Left renal pelvis (tissue), 4 donors: ENCODE measurements at places on chromosomes 2 and 18. TPM values are rescaled to one million over a fixed set of nuclear protein-coding genes. Genes with fewer than 3 reads are reported as not detected.
A peak's percentile ranks its signal among the peaks of the same experiment; 100 is the strongest.

DNA sequence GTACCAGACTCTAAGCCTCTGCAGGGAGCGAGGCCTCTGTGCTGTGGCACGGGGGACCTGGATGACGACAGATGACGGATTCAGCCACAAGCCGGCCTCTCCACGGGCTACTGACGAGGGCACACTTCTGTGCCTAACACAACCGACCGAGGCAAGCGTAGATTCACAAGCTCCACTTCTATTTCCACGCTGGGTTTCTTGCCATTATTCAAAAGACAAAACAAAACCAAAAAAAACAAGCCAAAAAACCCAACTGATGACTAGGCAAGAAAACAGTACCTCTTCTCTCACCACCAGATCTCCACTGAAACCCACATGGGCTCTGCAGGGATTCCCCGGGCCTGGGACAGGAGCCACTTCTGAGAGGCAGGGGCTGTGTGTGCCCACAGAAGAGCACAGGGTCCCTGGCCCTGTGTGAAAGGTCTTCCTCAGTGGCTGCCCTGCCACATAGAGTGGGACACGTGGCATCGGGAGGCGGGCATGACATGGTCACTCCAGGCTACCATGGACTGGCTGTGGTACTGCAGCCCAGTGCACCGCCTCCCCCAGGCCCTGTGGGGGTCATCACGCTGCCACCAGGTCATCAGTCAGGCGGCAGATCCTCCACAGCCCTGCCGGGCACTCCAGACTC, 254.7 kb downstream of the HDAC4 start:
- DNase-seq: no peak

- DNase-seq: no peak
Measured at GRCh38 chr2:186950694-186951093, 101.7 kb upstream of the ZSWIM2 start.

- peak; percentile 53 for DNase-seq
Measured at GRCh38 chr2:178194600-178195389, 483 bp downstream of the OSBPL6 start.

DNA sequence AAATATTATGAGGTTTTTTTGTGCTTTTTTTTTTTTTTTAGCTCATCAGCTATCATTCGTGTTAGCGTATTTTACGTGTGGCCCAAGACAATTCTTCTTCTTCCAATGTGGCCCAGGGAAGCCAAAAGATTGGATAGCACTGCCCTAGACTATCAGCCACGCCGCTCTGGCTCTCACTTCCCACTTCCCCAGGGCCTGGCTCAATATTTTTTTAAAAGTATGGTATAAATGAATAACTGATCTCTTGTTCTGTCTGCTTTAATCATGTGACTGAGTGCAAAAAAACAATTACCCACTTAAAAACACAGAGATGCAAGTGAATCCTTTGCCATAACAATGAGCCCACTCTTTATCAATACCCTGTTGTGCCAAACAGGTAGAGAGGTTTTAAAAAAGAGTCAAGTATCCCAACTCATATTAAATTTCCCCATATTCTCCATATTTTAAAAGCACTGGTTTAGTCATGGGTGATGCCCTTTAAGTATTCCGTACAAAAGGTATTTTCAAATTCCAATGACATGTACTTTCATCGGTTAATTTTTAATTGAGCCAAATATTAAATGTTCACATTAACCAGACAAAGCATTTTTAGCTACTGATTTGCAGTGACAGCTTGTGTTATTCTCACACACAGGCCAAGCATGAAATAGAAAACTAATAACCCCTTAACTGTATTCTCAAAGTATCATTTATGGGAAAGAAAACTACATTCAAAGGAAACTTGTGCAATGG, 12.6 kb downstream of the BCL2 start:
- no peak for DNase-seq

GRCh38 chr2:240520974-240521350, 36.8 kb downstream of the ANKMY1 start:
- no peak for DNase-seq

- no peak for DNase-seq
Measured at GRCh38 chr2:233758849-233759248, 1.2 kb upstream of the UGT1A1 start.

- no peak for DNase-seq
Measured at GRCh38 chr2:38438883-38439612, 62.0 kb upstream of the ATL2 start.

DNA sequence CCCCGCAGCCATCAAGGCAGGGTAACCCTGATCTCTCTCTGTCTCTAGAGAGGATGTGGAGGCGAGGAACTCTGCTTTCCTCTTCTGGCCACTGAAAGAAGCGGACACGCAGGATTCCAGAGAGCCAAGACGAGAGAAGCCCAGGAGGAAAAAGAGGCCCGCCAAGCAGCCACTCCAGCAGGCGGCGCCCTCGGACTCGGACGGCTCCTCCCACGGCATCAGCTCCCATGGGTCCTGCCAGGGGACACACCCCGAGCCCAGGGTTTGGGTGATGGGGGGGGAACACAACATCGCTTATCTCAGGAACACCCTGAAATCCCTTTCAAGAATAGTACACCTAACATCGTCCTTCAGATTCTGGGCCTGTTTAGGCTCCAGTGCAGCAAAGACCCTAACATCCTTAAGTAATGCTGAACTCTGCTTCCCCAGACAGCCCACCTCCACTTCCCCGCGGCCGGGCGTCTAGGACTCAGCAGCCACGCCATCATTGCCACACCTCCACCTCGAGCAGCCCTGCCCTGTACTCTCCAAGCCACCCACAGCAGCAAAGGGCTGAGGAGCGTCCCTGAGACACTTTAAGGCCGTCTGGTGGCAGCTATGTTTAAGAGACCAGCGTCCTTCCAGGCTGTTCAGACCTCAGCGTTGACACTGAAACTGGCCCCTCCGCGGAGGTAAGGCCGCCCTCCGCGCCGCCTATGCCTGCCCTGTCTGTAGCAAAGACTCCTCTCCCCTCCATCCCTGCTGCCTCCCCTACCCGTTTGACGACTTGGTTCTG, 34.3 kb upstream of the CNGA3 start:
- no peak for DNase-seq

DNA sequence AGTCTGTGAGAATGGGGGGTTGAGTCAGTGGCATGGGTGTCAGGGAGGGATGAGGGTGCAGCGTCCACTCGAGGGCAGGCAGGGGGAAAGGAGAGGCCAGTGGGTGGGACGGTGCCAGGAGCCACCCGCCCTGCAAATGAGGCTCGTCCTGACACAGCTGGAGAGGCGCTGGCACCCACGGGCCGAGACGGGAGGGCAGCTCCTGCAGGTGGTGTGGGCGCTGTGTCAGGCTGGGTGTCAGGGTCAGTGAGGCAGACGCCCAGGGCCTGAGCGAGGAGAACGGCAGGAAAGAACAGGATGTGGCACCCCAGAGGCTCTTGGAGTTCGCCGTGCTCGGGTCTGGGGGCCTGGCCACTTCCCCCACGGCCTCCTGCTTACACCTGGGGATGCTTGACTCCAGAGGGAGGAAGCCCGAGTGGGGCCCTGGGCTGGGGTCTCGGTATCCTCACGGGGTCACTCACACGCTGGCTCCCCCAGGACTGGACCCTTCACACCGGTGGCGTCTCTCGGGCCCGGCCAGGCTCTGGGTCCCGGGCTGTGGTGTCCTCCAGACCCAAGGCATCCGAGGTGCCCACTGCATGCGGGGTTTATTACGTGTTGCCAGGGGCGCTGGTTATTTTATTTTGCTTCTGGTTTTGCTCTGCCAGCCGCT, 130.5 kb upstream of the CTDP1 start:
- no peak for DNase-seq

- DNase-seq: no peak
Measured at GRCh38 chr2:238701341-238702206, 146.3 kb upstream of the TWIST2 start.

GRCh38 chr2:126222278-126222677, 433.7 kb upstream of the GYPC start:
- DNase-seq: no peak

- no peak for DNase-seq
Measured at GRCh38 chr2:45533771-45534170, 77.3 kb downstream of the SRBD1 start.

- DNase-seq: peak; percentile 43
Measured at GRCh38 chr2:204453730-204454167, 91.5 kb upstream of the PARD3B start.

- DNase-seq: no peak
Measured at GRCh38 chr2:202018950-202019349, 14.7 kb upstream of the FZD7 start.

GRCh38 chr2:486371-486770, 190.8 kb downstream of the TMEM18 start:
- DNase-seq: no peak

DNA sequence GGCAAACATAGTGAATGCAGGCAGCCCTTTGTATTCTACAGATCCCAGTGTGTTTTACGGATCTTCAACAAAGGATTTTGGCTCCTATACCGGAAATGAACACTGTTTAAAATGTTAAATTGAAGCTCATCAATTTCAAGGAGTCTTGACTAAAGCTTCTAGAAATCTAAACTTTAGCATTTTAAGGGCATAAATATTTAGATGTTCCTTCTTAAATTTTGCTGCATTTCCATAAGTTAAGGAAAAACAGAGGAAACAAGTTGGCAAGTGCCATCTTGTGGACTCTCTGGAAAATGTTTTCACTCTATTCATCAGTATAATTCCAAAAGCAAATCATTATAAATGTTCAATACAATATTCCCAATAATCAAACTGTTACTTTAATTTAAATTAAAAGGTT, 19.6 kb downstream of the CHN1 start:
- DNase-seq: no peak

GRCh38 chr2:155060896-155061295, 362.4 kb downstream of the KCNJ3 start:
- no peak for DNase-seq

- no peak for DNase-seq
Measured at GRCh38 chr2:149737896-149738295, 150.3 kb upstream of the MMADHC start.

GRCh38 chr18:31954349-31954748, 11.4 kb upstream of the TRAPPC8 start:
- no peak for DNase-seq

DNA sequence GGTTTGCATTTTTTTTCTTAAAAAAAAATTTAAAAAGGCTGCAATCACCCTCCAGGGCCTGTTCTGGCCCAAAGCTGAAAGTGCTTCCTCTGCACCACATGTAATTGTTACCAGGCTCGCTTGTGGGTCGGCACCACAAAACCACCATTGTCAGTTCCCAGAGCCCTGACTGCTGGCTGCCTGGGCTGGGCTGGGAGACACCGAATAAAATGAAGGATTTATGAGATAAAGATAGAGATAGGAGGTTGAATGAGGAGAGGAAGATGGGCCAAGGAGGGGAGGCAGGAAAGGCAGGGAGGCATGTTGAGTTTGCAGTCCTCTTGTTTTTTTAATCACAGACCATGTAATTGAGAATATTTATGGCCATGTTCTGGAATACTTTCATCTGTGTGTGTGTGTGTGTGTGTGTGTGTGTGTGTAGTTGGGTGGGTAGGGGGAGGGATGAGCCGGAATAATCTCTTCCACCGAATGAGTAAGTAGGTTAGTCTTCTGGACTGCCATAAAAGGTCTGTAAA, 14.7 kb downstream of the NRP2 start:
- DNase-seq: no peak

- DNase-seq: no peak
Measured at GRCh38 chr2:168060986-168061750, 186.2 kb downstream of the STK39 start.

DNA sequence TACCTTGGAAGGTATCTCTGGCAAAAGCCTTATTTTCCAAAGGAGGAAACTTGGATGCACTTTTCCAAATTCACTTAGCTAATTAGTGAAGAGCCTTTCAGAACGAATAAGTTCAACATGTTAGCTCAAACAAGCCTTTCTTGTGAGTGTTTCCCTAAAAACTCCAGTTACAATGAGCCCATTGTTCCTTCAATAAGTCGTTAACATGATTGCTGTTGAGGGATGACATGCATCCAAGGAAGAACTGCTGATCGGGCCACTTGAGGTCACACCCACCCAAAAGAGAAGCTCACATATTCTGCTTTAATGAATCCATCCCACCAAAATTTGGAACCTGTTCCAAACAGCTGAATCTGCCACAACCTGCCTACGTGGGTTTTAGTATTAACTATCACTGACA, 48.1 kb upstream of the SLC35G4 start:
- DNase-seq: no peak

DNA sequence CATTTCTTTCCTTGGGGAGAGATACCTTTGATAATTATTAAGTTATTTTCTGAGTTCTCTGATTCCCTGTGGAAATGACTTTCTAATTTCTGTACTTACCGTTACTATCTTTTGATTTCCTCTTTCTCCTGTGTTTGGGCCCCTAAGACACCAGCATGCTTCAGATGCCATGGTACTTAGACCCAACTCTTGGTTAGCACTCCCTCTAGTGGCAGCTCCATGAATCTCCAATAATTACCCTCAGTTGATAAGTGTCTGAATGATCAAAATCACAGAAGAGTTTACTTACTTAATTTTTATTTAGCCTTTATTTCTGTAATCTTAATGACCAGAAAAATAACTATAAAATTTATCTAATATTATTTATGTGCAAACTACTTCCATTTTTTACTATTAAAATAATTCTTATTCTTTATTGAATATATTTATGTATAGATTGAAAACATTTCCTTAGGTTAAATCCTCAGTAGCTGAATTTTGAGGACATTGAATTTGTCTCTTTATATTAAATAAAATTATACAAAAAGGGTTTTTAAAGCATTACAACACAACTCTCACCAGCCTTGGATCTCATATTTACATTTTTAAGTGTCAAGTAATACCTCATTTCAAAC, 300.4 kb downstream of the KCNS3 start:
- no peak for DNase-seq

- DNase-seq: no peak
Measured at GRCh38 chr2:46518861-46519260, 39.5 kb downstream of the TMEM247 start.

DNA sequence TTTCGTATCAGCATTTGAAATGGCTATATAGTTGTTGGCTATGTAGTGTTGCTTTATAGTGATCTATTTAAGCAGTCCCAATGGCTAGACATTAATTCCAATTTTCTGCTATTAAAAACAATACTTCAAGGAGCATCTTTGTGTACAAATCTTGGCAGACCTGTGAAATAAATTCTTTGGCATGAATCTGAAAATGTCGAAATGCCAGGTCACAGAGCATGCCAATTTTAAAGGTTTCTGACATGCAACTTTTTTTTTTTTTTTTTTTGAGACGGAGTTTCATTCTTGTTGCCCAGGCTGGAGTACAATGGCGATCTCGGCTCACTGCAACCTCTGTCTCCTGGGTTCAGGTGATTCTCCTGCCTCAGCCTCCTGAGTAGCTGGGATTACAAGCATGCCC, 26.8 kb upstream of the CABLES1 start:
- DNase-seq: no peak

Gene COLEC12
- 24.1 TPM for polyA plus RNA-seq

Gene NCKAP5
- polyA plus RNA-seq: 3.1 TPM

Gene EFHD1
- polyA plus RNA-seq: 75.7 TPM

Gene FOXD4L1
- polyA plus RNA-seq: 0.50 TPM

Gene SH3BP4
- 38.8 TPM for polyA plus RNA-seq

Gene DSC2
- polyA plus RNA-seq: 48.0 TPM

Gene MYCN
- 37.7 TPM for polyA plus RNA-seq

Gene SERPINB12
- not detected for polyA plus RNA-seq

Gene FBXO41
- 2.7 TPM for polyA plus RNA-seq

Gene C2orf80
- 0.58 TPM for polyA plus RNA-seq

Gene B4GALT6
- polyA plus RNA-seq: 23.1 TPM

Gene RAD51AP2
- 0.20 TPM for polyA plus RNA-seq
